RCC 7860 (cell line): ENCODE measurements at places on chromosomes 11 and 22.

DNA sequence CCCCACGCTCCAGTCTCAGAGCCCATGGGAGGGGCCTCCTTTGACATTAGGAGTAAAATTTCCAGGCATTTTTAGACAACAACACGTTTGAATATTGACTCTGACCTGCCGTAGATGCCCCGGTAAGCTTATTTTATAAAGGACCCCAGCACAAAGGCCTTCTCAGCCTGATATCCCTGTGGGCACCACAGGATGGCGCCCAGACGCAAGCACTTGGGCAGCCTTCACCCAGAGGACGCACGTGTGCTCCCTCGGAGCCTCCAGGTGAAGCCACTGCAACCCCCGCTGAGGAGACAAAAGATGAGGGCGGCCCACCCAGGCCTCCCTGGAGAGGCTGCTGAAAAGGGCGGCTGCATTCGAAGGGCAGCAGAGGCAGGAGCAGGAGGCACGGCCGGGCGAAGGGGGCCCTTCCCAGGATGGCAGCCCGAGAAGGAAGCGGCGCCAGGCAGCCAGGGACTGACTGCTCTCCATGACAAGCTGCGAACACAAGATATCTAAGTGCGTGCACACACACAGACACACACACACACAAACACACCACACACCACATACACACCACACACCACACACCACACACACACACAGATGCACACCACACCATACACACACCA is 15.2 kb upstream of the TH start:
- no peak for DNase-seq

DNA sequence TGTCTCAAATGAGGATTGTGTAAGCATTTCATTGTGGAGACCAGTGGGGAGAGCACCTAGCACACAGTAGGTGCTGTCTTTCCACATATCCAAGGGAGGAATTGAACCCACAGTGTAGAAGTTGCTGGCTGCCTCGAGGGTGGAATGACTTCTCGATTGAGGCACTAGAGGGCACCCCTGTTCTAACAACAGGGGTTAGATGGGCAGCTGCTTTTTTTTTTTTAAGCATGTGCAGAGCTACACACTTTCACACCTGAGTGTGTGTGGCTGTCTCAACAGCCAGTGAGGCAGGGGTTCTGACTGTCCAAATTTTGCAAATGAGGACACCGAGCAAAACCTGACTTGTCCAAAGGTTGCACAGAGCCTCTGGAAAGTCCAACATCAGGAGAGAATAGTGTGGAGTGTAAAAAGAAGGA is 118.2 kb upstream of the CRYBB3 start:
- no peak for DNase-seq

DNA sequence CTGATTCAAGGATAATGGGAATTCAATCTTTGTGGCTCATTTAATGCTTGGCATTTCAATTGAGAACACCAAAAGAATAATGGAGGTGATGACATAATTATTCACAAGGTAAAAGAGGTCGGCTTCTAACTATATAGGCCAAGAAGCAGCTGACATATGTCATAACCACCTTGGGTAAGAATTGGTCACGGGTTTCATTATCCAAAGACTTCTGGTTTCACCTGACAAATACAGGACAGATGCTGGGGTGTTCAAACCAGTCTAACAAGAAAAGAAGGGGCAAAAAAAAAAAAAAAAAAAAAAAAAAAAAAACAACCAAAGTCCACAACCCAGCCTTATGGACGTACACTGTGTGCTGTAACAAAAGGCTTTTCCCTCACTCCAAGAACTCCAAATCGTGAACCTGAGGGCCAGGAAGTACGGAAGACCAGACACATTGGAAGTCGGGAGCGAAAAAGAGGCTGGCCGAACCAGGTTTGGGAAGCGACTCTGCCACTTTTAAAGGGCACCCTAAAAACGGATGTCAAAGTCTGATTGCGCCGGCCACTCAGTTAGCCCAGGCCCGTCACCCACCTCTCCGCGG is 385 bp downstream of the HARBI1 start:
- DNase-seq: no peak

DNA sequence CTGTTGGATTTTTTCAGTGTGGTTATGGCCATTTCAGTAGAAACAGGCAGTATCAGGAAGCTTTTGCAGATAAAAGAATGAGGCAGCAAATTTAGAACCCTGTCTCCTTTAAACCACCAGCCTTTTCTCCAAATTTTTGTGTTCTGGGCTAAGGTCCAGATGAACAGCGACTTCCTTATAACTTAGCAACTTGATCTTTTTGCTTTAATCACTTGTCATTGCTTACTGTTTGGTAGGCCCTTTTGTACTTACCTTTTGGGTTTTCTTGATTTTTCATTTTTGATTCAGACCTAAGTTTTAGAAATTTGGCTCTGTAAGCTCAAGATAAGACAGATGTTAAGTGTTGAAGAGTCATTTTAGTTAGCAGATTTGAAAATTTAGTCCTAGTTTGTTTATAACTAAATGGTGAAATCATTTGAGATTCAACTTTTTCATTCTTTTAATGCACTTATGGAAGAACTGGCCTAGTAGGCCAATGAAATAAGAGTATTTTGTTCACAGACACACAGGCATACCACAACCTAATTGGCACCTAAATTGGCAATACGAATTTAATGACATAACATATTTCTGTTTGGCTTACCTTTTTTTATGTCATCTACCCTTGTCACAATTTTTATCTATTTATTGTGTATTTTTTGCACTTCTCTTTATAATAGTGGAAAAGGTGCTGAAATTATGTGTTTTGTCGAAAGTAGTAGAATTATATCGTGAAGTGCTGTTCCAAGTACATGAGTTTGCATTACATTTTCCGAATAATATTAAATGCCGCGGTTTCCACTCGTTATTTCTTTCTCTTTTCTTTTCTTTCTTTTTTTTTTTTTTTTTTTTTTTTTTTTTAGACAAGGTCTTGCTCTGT is 2.1 kb downstream of the RTN3 start:
- DNase-seq: no peak

DNA sequence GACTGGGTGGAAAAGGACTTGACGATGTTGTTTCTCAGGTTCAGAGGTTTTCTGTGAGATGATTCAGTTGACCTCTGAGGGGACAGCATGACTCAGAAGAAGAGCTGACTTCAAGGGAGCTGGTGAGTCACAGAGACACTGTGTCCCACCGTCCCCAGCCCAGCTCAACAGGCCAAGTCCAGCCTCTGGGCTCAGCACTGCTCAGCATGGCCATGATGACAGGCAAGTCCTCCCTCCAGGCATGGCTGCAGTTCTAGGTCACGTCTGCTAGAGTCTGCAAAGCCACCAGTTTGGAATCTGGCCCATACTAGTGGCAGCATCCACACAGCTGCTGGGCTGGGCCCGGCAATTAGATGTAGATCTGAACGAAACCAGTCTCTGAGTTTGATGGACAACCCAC is 12.9 kb downstream of the TRIM29 start:
- DNase-seq: peak; percentile 80

GRCh38 chr11:47918882-47919495 is 61.4 kb upstream of the PTPRJ start:
- DNase-seq: peak; percentile 49

GRCh38 chr11:66970371-66970806 is 4.7 kb upstream of the C11orf86 start:
- peak; percentile 52 for DNase-seq

DNA sequence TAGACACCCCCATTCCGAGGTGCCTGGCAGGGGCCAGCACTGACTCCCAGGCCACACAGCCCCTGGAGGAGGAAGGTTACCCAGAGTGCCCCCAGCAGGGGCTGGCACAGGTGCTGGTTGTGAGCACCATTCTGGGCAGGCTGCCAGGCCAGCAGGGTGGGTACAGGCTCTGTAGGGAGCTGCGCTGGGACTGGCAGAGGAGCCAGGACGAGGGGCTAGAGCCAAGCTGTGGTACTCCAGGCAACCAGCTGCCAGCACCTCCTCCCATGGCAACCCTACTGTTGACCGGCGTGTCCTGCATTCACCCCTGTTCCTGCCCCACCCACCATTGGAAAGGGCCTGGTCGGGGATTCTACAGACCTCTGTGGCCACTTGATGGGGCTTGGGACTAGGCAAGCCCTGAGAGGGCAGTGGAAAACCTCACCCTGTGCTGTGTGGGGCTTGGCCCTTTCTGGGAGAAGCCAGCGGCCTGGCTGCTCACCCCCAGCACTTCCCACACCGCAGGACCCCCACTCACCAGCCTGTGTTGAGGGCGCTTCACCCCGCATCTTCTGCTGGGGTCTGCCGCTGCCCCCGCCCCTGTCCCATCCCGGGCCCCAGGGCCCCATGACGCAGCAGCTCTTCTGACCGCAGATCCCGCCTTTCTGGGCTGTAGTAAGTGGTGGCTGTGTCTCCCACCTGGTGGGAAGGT is 1.9 kb downstream of the CLDN5 start:
- no peak for DNase-seq

- DNase-seq: peak; percentile 74
These were observed at the start of gene RTCB for GRCh38 chr22:32411829-32412592. RTCB (minus strand) TSS chr22:32412247; CDS start chr22:32412156, 91 bp downstream.

DNA sequence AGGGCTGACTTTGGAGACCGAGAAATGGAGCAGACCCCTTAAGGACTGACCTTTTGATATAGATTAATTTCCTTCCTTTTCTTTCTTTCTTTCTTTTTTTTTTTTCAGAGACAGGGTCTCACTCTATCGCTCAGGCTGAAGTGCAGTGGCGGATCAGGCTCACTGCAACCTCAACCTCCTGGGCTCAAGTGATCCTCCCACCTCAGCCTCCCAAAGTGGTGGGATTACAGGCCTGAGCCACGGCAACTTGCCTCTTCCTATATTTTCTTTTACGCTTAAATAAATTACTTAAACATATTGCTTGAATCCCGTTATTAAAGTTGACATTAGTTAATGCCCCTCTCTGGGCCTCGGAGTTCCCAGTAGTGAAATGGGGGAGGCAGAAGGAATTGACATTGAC is 350 bp upstream of the KCTD14 start:
- DNase-seq: no peak

DNA sequence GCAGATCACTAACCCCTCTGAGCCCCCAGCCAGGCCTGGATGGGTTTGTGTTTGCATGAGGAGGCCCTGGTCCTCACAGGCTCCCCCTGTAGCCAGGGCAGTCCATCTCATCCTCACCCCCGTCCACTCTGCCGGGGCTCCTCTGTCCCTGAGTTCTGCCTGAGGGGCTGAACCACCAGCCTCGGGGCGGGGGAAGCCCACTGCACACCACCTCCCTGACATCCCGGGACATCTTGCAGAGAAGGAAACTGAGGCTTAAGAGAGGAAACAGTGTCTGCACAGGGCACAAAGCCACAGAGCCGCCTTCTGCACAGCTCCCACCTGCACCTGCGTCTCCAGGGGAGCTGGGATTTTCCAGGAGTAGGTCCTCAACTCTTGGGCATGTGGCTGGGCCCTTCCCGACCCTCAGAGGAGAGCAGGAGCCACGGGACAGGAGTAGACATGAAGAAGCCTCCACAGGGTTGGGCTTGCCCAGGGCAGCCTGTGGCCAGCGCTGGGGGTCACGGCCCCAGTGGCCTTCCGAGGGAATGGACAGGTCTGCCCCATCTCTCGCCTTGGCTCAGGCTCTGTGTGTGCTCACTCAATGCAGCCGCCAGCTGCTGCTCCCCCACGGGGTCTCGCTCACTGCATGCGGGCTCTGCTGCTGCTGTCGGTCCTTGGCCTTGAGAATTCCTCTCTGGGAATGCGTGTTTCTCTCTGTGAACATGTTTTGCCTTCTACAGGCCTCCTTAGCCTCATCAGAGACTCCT is 45.4 kb upstream of the CCDC188 start:
- no peak for DNase-seq

- no peak for DNase-seq
These were observed 13.0 kb upstream of the GLYATL1 start for GRCh38 chr11:58926251-58926650.

DNA sequence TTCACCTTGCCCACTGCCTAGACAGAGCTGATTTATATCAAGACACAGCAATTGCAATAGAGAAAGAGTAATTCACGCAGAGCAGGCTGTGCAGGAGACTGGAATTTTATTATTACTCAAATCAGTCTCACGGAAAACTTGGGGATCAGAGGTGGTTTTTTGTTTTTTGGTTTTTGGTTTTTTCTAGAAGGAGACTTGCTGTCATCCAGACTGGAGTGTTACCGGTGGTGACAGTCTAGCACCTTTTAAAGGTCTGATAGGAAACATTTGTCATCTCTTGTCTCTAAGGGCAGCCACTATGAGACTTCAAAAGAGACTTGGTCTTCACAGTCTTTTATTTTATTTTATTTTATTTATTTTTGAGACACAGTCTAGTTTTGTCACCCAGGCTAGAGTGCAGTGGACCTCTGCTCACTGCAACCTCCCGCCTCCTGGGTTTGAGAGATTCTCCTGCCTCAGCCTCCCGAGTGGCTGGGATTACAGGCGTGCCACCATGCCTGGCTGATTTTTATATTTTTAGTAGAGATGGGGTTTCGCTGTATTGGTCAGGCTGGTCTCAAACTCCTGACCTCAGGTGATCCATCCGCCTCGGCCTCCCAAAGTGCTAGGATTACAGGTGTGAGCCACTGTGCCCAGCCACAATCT is 19.1 kb downstream of the APOBEC3H start:
- no peak for DNase-seq

DNA sequence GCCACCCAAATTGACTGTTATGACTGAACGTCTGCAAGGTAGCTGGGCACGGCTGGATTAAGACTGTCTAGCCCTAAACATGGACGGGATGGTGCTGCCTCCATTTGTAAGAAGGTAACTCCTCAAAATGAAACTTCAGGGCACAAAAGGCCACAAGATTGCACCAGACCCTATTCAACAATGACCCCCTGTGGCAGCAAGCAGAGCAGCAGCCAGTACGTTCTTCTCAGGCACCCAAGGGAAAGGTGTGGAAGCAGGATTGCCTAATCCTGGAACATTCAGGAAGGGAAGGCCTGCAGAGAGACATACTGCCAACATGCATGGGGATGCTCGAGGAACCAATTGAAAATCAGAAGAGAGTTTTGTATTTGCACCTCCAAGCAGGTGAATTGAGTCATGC is 4.5 kb upstream of the TBX10 start:
- no peak for DNase-seq

DNA sequence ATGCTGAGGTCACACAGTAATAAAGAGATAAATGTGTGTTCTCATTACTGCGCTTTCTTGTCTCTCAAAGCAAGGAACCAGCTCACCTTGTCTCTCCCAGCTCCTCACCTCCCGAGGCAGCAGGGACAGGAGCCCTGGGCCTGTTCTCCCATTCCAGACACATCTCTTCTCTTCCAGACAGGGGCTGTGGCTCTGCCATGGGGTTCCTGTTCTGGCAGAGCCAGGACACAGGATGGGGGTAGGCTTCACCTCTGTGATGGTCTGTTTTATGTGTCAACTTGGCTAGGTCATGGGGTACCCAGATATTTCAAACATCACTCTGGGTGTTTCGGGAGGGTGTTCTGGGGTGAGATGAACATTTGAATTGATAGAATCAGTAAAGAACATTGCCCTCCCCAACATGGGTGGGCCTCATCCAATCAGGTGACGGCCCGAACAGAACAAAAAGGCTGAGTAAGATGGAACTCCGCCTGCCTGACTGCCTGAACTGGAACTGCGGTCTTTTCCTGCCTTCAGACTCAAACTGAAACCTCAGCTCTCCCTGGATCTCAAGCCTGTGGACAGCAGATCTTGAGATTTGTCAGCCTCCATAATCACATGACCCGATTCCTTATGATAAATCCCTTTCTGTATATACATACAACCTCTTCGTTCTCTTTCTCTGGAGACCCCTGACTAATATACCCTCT is 2.0 kb upstream of the VSIG10L2 start:
- DNase-seq: no peak
